ENCODE measurements at places on chromosomes 11 and 22.

GRCh38 chr11:28318871-28319270, 210.7 kb downstream of the METTL15 start:
- DNase-seq, result no peak

DNA sequence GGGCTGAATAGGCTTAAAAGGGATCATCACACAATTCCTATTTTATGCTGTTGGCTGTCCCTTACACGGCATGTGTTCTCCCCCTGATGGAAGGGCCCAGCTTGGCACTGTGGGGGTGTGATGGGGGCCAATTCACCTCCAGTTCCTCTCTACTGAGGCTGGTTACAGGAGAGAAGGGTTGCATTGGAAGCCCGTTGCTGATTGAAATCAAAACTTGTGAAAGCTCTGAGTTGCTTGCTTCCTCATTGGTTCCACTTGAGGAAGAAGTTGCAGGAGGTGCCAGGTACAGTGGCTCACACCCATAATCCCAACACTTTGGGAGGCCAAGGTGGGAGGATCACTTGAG, 13.3 kb upstream of the PRG2 start:
- no peak for DNase-seq

GRCh38 chr11:125285844-125286243, 121.3 kb downstream of the PKNOX2 start:
- DNase-seq, result no peak

GRCh38 chr11:12087075-12088004, 23.1 kb upstream of the MICAL2 start:
- peak; percentile 36 for DNase-seq

DNA sequence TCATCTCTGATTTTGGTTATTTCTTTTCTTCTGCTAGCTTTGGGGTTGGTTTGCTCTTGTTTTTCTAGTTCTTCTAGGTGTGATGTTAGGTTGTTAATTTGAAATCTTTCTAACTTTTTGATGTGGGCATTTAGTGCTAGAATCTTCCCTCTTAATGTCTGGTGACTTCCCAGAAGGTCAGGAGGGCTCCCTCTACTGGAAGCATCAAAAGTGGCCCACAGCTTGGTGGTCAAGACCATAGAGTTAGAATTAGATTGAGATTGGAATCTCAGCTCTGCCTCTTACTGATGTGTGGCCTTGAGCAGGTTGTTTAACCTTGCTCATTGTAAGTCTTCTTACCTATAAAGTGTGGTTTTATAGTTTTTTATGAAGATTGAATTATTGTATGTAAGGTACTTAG, 99.3 kb downstream of the FDX1 start:
- no peak for DNase-seq

DNA sequence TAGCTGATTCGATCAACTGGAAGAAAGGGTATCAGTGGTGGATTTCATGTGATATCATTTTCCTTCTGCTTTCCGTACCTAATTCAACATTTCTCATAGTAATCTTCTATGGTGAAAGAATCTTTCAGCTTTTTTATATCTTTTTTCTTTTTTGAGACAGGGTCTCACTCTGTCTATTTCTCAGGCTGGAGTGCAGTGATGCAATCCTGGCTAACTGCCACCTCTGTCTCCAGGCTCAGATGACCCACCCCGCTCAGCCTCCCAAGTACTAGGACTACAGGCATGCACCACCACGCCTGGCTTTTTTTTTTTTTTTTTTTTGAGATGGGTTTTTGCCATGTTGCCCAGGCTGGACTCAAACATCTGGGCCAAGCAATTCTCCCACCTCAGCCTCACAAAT, 18.6 kb upstream of the CHORDC1 start:
- DNase-seq, result no peak

- DNase-seq, result no peak
These were observed 25.6 kb downstream of the MN1 start for GRCh38 chr22:27775758-27776649.

GRCh38 chr22:35071784-35072183, 5.8 kb downstream of the ISX start:
- no peak for DNase-seq

GRCh38 chr11:126194121-126194543, 17.3 kb downstream of the RPUSD4 start:
- DNase-seq, result no peak

DNA sequence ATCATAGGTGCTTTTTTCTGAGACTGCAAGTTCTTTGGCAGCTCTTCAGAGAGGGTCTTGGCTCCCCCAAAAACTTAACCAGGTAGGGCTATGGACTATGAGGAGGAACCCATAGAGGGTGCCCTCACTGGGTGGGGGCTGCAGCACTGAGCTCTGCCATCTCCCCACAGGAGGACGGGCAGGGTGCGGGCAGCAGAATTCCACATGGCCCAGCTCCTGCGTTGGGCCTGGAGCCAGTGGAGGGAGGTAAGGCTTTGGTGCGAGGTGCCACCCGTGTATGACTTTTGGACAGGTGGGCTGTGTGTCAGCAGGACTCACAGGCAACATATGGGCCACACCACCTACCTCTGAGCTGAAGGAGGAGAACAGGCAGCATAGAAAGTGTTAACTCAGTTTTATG, 58.4 kb downstream of the PISD start:
- DNase-seq, result no peak

GRCh38 chr11:70556884-70557741, 158.8 kb downstream of the CTTN start:
- no peak for DNase-seq

DNA sequence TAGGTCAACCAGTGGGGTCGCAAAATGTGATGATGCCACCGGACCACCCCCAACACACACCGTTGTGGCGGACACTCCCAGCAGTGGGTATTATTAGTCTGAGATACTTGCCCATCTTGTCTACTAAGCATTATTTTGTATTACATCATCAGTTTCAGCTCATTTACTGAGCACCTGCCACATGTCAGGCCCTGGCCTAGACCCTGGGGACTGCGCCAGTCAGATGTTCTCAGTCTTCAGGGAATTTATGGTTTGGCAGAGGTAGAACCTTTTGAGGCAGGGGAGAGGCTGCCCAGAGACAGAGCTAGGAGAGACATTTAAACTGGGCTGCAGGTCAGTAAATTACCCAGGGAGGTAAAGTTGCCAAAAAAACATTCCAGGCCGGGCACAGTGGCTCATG, 43.1 kb upstream of the GCAT start:
- DNase-seq, result no peak

- peak; percentile 30 for DNase-seq
These were observed 7.1 kb downstream of the USP18 start for GRCh38 chr22:18156878-18157713.

DNA sequence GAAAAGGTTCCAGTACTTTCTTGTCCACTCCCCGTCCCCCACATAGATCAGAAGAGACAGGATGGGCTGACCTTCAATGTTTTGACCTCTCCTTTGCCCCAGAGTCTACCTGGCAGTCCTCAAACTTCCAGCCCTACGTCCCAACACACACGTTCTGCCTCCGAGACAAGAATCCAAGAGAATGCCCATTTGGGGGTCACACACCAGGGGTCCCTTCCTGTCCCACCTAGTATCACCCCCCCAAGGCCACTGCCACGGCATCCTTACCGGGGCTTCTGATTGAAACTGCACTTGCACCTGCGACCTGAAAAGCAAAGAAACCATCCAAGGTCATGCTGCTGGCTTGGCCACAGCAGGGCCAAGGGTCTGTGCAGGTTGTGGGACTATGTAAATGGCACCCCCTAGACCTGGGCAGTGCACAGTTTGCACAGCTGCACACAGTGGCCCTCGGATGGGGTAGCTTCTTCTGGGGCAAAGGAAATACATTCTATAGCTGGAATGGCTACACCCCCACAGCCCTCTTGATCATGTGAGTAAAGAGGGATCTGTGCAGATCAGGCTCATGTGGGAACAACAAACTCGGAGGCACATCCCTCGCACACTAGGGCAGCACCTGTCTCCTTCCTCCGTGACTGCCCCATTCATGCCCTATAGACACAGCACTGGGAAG, 16.5 kb upstream of the FXYD2 start:
- no peak for DNase-seq

DNA sequence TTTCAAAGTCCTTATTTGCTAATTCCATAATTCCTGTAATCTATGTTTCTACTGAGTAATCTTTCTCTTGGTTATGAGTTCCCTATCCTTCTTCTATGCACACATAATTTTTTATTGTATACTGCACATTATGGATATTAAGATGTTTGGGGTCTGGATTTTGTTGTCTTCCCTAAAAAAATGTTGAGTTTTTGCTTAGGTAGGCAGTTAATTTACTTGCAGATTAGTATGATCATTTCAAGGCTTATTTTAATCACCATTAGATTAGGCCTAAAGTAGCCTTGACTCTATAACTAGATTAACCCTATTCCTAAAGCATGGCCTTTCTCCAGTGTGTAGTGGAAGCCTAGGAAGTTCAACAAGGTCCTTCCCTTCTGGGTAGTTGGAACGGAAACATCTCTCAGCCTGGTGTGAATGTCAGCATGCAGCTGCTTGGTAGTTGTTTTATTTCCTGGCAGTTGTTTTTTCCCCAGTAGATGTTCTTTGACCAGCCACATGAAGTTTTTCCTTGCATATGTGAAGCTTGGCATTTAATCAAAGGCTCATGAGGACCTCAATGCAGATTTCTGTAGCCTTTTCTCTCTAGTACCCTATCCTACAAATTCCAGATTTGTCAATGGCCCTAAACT, 419.3 kb upstream of the NARS2 start:
- DNase-seq, result no peak

GRCh38 chr11:10641177-10641911, 52.2 kb downstream of the IRAG1 start:
- no peak for DNase-seq

GRCh38 chr11:10502770-10503169, 38.2 kb downstream of the RNF141 start:
- DNase-seq, result no peak

DNA sequence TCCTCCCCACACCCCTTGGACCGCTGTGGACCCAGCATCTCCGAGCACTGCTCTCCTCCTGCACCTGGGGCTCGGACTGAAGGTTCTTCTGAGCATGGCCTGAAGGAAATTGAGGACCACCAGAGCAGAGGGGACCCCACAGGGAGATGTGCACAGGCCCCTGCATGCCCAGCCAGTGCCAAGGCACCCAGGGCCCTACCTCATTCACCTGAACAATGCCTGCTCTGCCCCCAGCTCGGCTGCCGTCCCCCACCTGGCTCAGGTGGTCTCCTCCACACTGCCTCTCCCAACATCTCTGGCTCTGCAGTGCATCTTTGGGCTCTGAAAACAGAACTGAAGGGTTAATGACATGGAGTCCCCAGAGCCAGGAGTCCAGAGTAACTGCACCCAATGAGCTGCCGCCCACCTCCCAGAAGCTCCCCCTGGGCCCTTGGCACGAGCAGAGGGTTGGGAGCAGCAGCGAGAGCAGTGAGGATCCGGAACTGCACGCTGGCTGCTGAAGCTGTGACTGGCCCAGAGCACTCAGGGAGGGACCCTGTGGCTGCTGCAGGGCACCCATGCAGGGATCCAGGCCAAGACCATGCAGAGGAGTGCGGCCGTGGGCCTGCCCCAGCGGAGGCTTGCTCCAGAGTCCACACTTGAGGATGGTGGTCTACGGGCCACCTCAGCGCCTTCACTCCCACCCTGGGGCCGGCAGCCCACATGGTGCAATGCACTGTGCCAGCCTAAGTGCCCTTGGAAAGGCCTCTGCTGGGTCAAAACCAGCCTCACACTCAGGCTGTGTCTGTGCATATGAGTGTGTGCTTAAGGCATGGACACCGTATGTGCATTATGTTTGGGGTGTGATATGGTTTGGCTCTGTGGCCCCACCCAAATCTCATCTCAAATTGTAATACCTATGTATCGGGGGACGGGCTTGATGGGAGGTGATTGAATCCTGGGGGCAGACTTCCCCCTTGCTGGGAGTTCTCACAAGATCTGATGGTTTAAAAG, 686.1 kb downstream of the TBC1D22A start:
- no peak for DNase-seq

GRCh38 chr22:42365942-42366695, 66.1 kb downstream of the NFAM1 start:
- no peak for DNase-seq

DNA sequence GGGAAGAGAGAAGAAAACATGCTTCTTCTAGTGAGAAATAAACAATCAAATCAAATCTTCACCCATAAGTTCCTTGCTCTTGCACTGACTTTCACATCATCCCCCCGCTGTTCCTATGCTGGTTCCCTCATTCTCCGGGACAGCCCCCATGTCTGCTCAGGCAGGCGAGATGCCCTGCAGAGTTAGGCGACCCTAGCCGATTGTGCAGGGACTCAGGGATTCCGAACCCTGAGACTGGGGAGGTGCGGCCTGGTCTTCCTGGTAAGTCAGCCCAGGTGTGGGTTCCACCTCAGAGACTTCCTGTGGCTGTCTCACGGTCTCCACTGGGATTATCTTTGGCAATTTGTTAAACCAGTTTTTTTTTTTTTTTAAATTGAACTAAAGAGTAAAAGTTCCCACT, 6.6 kb downstream of the TTC38 start:
- no peak for DNase-seq

DNA sequence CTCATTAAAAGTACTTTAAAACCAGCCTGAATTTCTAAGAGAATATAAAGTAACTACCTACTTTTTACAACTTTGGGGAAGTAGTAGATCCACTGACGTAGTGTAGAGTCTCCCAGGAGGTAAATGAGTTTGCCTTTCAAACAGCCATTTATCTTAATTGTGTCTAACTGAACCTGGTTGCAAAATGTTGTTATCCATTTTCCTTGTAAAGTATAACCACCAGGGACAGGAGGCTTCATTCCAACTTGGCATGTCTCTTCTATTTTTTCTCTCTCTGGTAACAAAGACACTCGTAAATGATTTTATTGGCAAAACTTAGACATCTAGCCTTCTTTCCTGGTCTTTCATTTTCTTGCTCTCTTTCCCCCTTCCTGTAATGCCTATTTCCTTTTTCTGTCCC, 36.9 kb downstream of the NXPE1 start:
- no peak for DNase-seq

- no peak for DNase-seq
These were observed 2.8 kb downstream of the PHF21B start for GRCh38 chr22:45006964-45007390.

DNA sequence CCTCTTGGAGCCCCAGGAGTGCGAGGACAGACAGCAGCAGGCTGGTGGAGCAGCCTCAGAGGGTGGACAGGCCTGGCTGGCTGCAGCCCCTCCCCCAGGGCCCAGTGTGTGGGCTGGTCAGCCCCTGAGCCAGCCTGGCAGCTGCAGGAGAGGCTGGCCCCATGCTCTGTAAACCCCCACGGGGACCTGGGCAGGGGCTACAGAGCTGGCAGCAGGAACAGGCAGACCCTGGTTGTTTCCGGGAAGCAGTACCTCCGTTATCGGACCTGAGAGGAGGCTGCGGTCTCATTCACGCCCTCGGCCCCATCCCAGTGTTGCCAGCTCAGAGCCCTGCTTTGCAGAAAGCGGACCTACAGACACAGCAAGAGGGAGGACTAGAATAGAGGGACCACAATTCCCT, 38.5 kb upstream of the COMT start:
- no peak for DNase-seq

GRCh38 chr11:64650923-64651523, 60.0 kb downstream of the SLC22A12 start:
- no peak for DNase-seq
